NB4 (cell line): ENCODE measurements at places on chromosomes 4 and X.

- no peak for DNase-seq
Measured at GRCh38 chr4:145851511-145852201, 87.0 kb downstream of the ZNF827 start.

- peak; percentile 3 for DNase-seq
Measured at GRCh38 chr4:114040319-114041116, 61.1 kb upstream of the ARSJ start.

DNA sequence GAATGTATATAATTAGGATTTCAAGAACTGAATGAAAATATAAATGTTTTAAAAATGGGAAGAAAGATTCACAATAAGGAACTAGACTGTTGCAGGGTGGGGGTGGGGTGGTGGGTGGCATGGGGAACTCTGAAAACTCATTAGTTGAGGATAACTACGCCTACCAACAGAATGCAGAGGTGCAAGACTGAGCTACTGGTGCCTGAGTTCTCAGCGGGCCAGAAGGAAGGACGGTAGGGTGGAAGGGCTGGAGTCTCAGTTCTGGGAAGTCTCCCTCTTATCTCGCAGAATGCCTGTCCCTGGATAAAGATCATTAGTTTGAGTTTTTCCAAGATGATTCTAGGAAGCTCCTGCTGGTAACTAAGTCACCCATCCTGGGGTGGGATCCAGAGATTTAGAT, 1.3 kb upstream of the SOD3 start:
- no peak for DNase-seq

DNA sequence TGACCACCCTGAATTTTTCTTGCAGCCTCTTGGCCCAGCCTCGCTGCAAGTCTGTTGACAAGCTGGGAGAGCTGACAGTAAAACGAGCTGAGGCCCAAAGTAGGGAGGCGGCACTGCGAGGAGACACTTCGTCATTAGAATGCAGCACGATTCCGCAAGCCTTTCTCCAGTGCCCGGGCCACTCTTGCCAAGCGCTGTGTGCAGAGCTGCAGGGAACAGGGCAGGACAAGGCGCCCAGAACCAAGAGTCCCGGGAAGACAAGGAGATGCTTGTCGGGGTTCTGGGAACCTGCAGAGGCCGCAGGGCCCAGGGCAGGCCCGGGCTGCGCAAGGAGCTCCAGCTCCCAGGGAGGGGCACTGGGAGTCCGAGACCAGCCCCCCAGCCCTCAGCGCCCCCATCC, 187.1 kb downstream of the BCOR start:
- DNase-seq: no peak

GRCh38 chr4:75545526-75545925, 10.3 kb upstream of the ODAPH start:
- no peak for DNase-seq

- no peak for DNase-seq
Measured at GRCh38 chrX:15014281-15014680, 141.1 kb downstream of the MOSPD2 start.

- DNase-seq: peak; percentile 1
Measured at GRCh38 chrX:29090811-29091210, 503.6 kb downstream of the IL1RAPL1 start.

DNA sequence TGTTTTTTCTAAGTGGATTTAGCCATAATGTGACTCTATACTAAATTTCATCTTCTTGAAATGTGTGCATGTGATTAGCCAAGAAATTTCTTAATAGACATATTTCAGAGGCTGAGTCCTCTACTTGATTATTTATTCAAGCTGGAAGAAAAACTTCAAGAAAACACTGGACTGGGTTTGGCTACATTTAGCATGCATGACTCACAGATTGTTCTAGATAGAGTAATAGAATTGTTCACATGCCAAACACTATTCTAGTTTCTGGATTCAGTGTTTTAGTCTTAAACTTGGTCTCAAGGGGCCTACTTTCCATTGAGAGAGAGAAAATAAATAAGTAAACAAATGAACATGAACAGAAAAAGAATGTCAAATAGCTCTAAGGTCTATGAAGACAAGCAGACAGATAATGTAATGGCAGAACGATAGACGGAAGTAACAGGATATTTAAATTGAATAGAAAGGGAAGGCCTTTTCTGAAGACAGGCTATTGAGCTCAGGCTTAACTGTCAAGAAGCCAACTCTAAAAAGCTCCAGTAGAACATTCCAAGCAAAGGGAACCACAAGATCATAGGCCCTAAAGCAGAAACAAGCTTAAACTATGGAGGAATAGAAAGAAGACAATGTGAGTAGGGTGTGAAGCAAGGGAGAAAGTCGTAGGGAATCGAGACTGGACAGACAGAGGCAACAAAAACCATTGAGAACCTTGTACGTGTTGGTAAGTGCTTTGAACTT, 104.6 kb downstream of the TMEM144 start:
- DNase-seq: no peak

DNA sequence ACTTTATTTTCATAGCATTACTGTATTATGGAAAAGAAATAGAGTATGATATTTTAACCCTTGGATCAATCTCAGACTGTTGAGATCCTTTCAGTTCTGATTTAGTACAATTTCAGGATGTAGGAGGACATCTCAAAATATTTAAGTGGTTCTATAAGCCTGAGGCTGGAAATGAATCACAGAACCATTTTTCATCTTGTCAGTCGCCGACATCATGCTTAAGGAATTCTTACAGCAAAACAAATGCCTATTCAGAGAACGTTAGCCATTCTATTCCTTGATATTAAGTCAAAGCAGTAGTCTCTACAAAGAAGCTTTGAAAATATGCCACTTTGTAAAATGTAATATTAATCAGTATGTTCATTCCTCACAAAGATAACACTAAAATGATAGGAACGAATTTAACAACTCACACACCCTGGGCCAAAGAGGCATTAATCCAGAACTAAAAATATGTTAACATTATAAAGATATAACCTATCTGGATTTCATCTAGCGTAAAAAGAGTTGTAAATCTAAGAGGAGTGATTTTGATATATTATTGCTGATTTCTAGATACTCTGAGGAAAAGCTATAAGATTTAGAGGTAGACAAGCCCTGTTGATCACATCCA, 152.0 kb downstream of the GASK1B start:
- DNase-seq: no peak

DNA sequence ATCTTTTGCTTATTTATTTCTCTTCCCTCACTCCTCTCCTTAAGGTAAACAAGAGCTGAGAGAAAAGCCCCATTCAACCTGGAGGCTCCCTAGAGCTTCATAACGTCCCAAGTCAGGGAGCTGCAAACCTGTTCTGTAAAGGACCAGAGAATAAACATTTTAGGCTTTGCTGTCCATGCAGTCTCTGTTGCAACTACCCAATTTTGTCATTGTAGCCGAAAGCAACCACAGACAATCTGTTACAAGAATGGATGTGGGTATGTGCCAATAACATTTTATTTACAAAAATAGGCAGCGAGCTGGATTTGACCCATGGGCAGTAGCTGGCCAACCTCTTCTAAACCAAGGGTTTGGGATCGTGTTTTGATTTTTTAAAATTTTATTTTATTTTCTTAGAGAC, 71.3 kb upstream of the TBL1X start:
- peak; percentile 52 for DNase-seq

DNA sequence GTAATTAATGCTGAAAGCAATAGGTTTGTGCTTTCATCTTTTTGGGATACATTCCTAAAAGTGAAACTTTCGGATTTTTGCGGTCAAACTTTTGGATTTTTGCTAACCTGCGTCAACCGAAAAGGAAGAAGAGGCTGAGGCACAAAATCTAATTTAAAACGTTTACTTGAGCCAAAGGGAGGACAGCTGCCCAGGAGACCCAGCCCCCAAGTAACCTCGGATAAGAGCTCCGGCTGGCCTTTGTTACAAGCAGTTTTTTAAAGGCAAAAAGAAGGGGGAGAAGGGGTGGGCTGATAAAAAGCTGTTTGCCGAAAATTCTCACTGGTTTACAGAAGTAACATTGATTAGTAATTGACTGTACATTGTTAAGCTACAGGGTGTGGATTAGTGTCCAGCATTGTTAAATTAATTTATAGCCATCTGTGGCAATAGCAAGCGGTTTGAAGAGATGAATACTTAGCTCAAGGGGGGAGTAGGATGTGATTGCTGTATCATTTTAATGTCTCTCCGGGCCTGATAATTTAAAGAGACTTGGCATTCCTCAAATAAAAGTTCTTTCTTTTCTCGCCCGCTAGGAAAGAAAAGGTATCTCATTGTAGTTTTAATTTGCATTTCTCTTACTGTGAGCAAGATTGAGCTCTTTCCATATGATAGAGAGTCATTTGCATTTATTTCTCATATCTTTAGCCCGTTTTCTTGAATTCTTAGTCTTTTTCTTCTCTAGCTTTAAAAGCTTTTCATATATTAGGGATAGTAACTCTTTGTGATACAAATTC, 59.1 kb upstream of the USP9X start:
- DNase-seq: no peak

DNA sequence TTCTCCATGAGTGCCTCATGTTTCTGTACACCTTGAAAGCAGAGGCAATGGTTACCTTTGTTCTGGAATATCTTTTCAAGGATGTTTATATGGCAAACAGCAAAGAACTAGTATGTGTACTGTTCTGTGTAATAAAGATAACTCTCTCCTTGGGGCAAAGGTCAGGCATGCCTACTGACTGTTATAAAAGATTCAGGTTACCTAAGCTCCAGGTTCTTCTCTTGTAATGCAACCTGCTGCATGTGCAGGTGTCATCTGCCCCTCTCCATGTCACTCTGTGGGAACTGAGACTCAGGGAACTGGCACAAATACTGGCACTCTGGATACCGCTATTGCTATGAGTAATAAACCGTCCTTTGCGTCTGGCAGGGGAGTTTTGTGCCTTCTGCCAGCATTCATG, 5.4 kb upstream of the TRPC3 start:
- no peak for DNase-seq

DNA sequence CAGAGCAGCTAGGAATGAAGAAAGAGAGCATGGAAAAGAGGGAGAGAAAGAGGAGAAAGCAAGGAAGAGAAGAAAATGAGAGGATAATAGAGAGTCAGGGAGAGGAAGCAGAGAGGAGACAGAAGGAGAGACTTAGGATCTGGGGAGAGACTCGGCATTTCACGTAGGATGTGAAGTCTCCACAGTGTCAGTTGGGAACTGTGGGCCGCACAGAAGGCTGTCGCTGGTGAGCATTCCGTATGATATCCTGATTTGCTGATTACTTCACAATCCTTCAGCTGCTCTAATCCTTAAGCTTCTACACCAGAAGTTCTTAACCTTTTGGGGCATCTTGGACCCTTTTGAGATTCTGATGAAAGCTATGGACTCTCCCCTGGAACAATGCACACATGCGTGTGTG, 14.0 kb downstream of the NLGN3 start:
- no peak for DNase-seq

DNA sequence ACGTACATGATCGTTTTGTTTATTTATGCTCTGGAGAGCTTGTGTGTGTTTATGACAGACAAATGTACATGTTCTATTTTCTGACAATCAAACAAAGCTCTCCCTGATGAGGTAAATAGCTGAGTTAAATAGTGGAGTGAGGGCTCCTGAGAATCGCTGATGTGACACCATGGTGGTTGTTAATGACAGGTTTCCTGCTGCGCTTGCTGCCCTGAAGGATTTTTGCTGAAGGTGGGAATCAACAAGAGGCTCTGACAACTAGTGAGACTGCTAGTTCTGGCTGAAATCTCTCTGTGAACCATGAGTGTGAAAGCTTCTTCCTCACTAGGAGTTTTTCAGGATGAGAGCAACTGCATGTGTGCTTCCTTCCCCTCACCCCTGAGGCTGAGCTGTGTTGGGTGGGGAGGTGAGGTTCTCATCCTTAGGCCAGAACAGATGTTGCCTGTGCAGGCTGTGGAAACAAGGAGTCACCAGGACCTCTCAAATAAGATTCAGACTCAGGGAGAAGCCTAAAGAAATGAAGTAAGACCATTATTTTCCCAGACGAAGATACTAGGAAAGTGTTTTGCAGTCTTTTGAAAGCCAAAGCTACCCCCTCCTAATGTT, 173.4 kb upstream of the JADE1 start:
- DNase-seq: no peak

- DNase-seq: no peak
Measured at GRCh38 chrX:71162981-71163380, 18.3 kb downstream of the NLGN3 start.

- DNase-seq: no peak
Measured at GRCh38 chr4:2891294-2891693, 47.6 kb downstream of the ADD1 start.

DNA sequence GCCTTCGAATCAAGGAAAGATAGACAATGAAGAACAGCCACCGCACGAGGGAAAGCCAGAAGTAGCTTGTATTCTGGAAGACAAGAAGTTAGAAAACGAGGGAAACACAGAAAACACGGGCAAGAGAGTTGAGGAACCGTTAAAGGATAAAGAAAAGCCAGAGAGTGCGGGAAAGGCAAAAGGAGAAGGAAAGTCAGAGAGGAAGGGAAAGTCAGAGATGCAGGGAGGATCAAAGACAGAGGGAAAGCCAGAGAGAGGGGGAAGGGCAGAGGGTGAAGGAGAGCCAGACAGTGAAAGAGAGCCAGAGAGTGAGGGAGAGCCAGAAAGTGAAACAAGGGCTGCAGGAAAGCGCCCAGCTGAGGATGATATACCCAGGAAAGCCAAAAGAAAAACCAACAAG, 1.4 kb downstream of the TCEAL2 start:
- no peak for DNase-seq

GRCh38 chrX:36035550-36035949, 116.0 kb downstream of the CFAP47 start:
- DNase-seq: no peak

DNA sequence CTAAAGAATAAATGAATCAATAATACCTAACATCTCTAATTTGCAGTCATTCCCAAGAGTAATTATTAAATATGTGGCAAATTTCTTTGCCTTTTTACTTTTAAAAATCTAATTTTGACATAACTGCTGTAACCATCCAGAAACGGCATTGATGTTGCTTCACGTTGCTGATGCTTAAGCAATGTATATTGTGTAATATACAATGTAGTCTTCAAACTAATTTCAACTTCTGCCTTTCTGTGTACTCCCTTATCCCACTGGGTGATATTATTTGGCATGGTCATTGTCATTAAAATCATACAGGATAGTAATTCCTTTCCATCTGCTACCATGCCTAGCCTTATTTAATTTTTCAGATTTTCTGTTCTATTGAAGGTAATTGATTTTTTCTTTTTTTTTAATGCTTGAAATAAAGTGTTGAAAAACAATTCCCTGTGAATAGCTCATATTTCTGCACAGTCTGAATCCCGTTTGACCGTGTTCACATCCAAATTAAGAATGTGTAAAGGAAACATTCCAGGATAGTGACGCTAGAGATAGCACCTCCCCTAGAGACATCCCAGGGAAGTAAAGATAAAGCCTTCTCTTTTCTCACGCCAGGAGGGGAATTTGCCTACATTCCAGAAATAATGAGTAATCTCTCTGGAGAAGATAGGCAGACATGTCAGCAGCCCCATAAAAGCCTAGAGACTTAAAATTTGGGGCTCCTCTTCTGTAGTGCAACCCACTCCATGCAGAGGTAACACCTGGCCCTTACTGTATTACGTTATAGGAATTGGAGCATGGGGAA, 8.6 kb downstream of the FAM200B start:
- DNase-seq: peak; percentile 86

DNA sequence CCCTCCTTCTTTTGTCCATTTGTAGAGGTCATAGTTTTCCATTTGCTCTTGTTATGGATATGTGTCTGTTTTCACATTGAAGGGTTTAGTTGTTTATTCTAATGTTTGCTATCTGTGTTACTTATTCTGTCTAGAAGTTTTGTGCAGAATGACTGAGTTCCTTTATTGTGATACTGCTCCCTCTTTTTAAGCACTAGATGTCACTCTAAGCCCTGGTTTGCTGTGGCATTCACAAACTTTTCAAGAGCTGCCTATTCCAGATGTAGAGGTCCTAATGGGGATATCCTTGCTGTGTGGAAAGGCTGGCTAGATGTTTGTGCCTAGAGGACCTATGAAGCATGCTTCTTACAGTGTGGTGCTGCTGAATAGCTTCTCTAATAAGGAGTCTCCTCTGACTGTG, 338.6 kb downstream of the SPIN4 start:
- DNase-seq: peak; percentile 15
